ENCODE measurements at places on chromosomes 2 and 18.

DNA sequence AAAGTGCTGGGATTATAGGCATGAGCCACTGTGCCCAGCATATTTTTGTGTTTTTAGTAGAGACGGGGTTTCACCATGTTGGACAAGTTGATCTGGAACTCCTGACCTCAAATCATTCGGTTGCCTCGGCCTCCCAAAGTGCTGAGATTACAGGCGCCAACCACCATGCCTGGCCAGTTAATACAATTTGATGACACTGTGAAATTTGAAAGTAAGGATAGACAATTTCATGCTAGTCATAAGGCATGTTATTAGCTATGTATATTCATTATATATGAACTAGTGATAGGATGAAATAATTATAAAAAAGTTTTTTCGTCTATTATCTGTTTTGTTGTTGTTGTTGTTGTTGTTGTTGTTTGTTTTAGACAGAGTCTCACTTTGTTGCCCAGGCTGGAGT lies 8.6 kb upstream of the RIF1 start:
- DNase-seq = no peak

DNA sequence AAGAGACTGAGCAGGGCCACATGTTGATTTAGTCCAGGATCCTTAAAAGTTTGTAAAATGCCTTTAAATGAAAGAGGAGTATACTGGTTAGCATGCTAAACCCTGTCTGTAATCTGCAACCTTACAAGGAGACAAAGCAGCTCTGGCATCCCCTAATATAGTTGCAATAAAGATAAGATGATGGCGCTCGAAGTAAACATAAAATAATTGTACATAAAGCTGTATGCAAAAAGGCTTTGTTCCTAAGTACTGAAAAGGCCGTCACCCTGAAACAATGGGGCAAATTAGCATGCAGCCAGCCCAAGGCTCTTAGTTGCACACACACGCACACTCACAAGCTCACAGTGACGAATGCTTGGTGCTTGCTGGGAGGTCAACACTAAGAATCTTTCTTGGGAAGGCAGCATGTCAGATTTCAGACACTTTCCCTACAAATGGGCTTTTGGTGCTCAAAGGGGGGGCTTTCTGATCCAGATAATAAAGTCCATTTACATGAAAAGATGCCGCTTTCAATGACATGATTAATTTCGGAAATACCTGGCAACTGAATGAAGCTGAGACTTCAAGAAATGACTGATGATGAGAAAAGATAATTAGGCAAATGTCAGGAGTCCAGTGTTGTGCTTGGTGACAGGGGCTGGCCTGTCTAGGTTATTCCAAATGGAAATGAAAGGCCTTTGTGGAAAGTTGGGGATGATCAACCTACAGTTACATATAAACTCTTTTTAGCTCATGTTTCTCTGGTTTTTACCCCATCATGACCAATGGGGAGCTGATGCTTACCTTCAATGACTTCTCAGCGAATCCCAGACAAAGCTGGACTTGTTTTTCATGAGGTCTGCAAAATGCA lies 370.3 kb downstream of the MEIS1 start:
- no peak for DNase-seq

GRCh38 chr18:11676867-11677266 lies 12.2 kb upstream of the GNAL start:
- DNase-seq = no peak

DNA sequence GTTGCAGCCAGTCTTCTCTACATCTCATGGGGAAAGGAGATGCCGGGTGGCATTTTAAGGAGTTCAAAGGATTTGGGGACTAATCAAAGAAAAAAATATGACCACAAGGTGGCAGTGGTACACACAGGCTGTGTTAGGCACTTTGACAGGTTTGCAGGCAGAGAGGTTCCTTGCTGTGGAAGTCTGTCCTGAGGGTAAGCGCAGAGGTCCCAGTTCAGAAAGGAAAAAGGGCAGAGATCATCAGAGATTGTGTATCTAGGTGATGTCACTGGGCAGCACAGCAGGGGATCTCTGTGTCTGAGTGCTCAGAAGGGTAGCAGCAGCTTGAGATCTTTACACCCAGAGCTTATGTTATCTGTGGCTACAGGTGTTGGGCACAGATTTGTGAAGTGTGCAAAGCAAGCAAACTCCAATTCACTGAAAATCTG lies 231.4 kb downstream of the LRRTM1 start:
- DNase-seq = no peak

DNA sequence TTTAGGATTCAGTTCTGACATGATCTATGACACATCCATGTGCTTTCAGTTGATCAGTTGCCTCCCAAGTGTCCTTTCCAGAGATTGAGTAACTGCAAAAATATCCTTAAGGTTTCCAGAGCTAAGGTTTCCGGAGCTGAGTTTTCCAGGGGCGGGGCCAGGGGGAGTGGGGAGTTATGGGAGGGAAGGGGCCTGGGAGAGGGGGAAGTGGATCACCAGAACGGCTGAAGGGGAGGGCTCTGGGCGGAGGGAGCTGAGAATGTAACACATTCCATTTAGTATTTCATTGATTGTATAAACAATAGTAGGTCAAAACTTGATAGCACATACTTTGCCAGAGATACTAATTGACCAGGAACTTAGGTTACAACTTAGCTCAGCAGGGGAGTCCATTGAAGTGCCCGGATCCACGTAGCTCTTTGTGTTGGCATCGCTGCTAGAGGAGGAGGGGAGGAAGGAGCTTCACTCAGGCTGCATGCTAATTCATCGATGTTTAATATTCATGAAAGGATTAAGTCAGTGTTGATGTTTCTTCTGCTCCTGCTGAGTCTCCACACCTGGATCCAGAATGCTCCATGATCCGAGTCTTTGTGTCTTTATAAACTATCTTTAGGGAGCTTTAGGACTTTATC lies 289.8 kb downstream of the ALPK2 start:
- no peak for DNase-seq

DNA sequence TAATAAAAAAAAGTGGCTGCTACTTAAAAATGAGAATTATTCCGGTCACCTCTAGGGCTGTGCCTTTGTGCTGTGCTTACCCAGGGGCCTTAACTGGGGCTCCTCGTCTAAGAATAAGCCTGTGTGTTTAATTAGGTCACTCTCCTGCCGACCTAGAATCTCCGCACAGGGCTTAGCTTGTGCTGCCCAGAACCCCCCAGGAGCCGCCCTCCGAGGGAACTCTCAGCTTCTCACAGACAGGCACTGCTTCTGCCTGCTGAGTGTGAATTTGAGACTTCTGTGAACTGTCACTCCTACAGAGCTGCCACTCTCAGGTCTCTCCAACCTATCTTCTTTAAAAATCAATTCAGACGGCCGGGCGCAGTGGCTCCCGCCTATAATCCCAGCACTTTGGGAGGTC lies 11.9 kb upstream of the NT5DC4 start:
- no peak for DNase-seq

DNA sequence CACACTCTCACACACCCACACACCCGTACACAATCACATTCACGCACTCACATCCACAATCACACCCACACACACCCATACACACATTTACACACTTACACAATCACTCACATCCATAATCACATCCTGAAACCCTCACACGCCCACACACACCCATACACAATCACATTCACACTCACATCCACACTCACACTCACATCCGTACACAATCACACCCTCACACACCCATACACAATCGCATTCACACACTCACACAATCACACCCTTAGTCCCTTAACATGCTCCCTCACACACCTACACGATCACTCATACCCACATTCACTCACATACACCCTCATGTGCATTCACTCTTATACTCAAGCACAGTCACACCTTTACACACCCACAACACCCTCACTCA lies 105.8 kb downstream of the ITGB1BP1 start:
- no peak for DNase-seq

GRCh38 chr2:147468963-147469362 lies 375.9 kb upstream of the ACVR2A start:
- no peak for DNase-seq

DNA sequence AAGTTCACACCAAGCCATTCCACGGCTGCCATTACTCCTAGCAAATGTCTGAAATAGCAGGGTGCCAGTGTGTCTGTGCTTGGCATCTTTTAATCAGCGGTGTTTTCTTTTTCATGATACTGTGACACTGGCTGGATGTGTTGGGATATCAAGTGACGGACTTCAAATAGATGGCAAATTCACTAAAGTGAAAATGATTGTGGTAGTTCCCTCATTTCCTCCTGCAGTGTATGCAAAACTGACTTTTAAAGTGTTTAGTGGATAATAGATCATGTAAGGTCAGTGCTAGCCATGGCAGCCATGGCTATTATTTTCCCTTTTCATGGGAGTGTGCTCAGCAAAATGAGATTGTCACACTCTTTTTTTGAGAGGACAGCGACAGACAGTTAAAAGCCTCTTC lies 261.5 kb upstream of the SIX3 start:
- DNase-seq = no peak

- no peak for DNase-seq
These were observed 143.1 kb downstream of the FAM161A start for GRCh38 chr2:61710711-61711110.

- DNase-seq = no peak
These were observed 83.3 kb upstream of the ID2 start for GRCh38 chr2:8598295-8599165.

GRCh38 chr2:99216096-99216495 lies 35.1 kb downstream of the MRPL30 start:
- DNase-seq = no peak

- no peak for DNase-seq
These were observed 69.5 kb upstream of the TGIF1 start for GRCh38 chr18:3380384-3380961.

GRCh38 chr2:185142677-185143076 lies 544.3 kb downstream of the ZNF804A start:
- DNase-seq = no peak

DNA sequence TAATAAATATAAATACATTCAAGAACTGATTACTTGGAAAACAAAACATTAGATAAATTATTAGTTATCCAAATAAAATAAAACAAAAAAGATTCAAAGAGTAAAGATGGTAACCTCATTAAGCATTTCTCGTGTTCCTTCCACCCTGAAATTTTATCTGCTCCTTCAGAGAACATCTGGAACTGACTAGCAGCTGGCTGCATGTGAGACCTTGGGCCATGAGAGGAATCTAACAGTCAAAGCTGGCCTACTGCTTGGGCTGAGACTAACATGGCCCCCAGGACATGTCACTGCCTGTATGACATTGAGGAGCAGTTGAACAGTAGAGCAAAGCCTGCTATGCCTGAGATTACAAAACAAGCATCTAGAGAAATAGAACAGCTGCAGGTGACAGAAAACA lies 208.5 kb upstream of the ZSWIM2 start:
- DNase-seq = no peak

DNA sequence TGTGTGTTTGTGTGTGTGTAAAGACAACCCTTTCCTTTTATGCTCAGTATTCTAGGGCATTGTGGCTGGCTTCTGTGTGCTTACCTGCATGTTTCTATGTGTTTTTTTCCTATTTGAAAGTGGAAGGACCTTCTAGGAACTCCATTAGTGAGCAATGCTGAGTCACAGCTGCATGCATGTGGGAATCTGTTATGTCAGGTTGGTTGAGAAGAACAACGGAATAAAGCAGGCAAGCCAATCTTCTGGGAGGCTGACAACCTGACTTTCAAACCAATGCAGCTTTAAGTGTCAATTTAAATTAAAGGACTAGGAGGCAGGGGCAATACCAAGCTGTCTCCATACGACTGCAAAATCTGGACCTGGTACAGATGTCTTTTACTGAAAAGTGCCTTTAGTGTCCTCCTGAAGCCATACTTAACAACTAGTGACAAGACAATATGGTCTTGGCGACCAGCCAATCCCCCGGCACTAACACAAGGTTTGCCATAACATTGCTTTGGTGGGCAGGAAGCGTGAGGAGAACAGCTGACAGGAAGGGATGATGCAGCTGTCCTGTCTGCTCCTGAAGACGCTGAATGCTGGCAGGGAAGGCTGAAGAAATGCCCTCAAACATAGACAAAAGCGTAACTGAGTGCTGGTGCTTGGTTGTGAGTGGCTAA lies 514.7 kb upstream of the CDH7 start:
- no peak for DNase-seq

- DNase-seq = no peak
These were observed 93.6 kb downstream of the FTCDNL1 start for GRCh38 chr2:199757233-199757870.
